Left lung (tissue), 14 donors: ENCODE measurements at places on chromosomes 5 and 9. TPM values are rescaled to one million over a fixed set of nuclear protein-coding genes. Genes with fewer than 3 reads are reported as not detected.

Gene C9
- polyA plus RNA-seq, result not detected

Gene MEIKIN
- polyA plus RNA-seq, result 0.17 TPM

Gene IQGAP2
- polyA plus RNA-seq, result 19.1 TPM

Gene FCN2
- not detected for polyA plus RNA-seq

Gene CATSPER3
- polyA plus RNA-seq, result 1.1 TPM

Gene KCTD16
- 0.38 TPM for polyA plus RNA-seq

Gene SLC45A2
- polyA plus RNA-seq, result 0.08 TPM

Gene SPAAR
- 4.0 TPM for polyA plus RNA-seq

Gene SLF1
- polyA plus RNA-seq, result 14.6 TPM
